MV-4-11 (cell line): ENCODE measurements at places on chromosomes 1 and 21.

- no peak for DNase-seq
Observed at GRCh38 chr21:29307718-29308455, 9.2 kb downstream of the BACH1 start.

- no peak for DNase-seq
Observed at GRCh38 chr1:236315092-236315491, 33.3 kb upstream of the ERO1B start.

DNA sequence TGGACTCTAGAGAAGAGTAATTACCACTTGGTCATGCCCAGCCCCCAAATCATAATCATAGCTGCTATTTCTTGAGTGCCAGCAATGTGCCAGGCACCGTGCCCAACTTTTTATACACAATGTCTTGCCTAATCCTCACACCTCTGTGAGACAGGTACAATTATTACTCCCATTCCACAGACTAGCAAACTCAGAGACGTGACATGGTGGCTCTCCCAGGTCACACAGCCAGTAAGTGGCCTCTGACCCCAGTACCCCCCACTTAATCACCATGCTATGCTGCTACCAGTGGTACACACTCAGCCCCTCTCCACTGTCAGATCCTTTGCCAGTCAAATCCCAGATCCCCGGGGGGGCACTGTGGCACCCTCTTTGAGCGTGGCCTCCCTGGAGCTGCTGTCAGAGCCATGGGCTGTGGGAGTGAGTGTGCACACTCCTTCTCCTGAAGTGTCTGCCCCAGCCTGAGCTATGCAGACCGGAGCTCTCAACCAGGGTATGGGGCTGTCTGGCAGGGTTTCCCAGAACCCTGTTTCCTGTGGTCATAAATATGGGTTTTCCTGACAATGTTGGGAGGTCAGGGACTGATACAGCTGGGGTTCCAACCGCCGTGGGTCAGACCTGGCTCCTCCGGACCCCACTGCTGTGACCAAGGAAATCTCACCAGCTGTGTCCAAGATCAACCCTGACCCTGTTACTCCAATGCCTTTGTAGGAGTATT, 51.8 kb downstream of the LACTBL1 start:
- no peak for DNase-seq

GRCh38 chr1:25080294-25081209, 150.5 kb upstream of the RUNX3 start:
- peak; percentile 97 for DNase-seq

- DNase-seq = no peak
Observed at GRCh38 chr21:35046880-35047229, 2.2 kb downstream of the RUNX1 start.

DNA sequence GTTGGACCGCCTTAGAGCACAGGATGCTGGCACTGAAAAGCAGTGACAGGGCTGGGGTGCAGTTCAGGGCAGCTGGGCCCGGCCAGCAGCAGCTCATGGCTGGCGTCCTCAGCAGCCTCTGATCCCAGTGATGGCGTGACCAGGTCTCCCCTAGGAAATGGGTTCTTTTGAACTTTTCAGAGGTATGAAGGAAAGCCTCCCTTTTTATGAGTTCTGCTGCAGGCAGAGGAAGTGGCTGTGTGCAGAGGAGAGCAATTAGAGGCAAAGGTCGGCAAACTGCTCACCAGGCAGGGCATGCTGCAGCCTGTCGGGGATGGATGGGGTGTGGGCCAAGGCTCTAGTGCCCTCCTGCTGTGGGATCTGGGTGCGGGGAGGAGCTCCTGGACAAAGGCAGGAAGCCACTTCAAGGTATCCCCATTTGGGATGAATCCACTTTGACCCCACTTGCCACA, 45.6 kb upstream of the RAB4A start:
- DNase-seq = no peak

- DNase-seq = no peak
Observed at GRCh38 chr21:42404539-42404938, 837 bp downstream of the UBASH3A start.

DNA sequence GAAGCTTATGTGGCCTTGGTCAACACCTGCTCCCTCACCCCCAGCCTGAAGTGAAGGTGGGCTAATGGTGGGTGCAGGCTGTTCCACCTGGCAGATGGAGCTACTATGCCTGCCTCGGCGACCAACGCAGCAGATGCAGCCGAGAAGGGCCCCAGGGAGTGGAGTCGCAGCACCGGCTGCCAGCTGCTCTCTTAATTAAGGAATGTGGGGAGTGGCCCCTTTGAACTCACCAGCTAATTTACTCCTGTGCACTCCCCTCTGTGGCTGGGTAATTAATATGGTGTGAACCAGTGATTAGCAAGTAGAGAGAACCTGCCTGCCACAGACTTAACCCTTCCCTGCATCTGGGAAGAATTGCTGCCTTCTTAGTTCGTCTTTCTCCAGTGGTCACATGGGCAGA, 3.3 kb upstream of the SLAMF8 start:
- DNase-seq = no peak

DNA sequence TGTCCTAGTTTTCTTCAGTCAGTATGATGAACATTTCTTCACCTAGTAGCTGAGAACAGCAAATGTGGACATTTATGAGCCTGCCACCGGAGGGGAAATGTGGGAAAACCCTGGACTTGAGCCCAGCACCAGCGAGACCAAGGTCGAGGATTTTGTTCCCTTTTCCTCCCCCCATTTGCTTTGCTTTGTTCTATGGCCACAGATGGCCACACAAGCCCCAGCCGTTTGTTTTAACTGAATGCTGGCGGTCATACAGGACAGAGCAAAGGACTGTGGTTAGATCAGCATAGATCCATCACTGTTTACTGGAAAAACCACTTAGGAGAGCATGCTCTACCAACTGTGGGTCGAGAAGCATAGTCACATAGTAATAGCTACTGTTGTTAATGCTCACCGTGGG, 20.9 kb downstream of the SH2D2A start:
- DNase-seq = peak; percentile 93

GRCh38 chr1:160096274-160097116, 1.9 kb downstream of the IGSF8 start:
- DNase-seq = peak; percentile 18

DNA sequence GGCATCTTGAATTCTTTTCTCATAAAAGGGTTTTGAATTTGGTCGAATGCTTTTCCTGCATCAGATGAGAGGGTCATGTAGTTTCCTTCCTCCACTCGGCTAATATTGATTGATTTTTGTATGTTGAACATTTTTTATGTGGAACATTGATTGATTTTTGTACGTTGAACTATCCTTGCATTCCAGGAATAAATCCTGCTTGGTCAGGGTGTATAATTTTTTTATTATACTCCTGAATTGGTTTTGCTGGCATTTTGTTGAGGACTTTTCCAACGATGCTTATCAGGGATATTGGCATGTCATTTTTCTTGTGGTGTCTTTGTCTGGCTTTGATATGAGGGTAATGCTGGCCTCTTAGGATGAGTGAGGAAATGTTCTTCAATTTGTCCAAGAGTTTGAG, 8.5 kb downstream of the TMEM240 start:
- DNase-seq = no peak

- no peak for DNase-seq
Observed at GRCh38 chr1:44842486-44842861, 579 bp downstream of the PTCH2 start.

DNA sequence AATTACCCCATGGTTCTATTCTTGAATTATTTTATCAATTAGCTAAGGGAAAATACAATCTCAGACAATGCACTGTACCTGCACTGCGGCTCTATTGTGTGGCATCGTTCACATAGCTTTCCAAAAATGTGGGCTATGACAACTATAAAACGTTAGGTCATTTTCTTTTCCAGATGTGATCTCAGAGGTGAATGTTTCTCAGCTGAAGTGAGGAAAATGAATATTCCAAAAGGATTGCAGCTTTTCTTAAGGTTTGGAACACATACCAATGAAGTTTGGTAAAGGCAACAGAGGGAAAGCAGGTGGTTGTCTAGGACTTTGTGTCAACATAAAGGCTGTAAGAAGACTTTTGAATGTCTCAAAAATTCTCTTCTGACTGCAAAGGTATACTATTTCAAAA, 105.5 kb downstream of the NRIP1 start:
- no peak for DNase-seq

DNA sequence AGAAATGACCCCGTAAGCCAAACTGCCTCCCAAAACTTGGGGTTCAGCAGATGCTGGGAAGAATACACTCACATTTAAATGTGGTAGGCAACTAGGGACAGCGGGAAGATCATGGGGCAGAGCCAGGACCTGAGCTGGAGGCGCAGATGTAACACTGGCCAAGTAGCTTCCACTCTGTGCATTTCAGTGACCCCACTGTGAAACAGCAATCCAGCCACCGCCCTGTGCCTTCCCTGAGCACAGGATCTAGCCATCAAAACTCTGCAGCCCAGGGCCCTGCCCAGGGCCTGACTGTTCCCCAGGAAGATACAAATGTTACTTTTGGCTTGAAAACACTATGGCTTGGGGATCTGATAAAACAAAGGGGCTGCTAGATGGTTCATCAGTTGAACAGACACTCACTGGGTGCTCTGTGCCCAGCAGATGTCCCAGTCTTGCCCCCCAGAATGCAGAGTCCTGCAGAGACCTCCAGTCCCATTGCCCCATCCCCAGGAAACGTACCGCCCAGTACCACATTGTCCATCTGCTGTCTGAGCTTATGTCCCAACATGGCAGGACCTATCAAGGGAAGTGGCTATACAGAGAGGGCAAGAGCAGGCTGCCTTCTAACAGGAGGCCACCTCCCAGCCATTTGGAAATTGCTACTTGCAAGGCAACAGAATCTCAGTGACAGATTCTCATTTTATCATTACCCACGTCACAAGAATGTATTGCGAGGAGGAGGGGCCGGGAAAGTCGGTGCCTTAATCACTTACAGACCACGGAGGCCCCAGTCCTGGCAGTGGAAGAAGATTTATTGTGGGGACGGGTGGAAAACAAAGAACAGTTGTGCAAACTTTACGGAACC, 124.0 kb downstream of the DMRTB1 start:
- DNase-seq = no peak

GRCh38 chr21:42616941-42617340, 36.5 kb upstream of the PDE9A start:
- DNase-seq = no peak

GRCh38 chr1:239527051-239527693, 140.8 kb downstream of the CHRM3 start:
- no peak for DNase-seq

DNA sequence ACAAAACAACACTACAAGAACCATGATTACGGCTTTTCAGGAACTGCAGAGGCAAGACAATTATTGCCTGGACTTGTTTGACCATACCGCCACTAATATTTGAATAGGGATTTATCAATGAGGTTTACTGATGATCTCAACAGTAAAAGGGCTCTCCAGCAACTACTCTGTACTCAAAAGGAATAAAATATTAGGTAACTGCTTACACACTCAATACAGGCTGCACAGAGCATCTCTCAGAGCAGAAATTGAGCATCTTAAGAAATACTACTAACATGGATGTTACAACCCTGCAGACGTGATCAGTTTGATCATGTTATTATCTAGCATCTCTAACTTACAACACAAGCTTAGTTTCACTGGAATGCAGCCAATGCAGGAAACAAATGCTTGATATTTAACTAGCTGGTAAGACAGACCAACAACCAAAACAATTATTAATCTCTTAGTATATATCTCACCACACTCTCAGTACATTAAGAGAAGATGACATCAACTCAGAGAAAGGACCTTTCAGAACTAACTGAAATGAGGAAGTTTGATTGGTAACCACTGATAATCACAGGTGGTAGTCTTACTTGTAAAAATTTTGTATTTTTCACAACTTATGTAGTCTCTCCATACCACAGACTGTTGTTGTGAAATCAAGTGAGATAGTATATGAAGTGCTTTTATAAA, 52.2 kb downstream of the PUM1 start:
- DNase-seq = peak; percentile 66

GRCh38 chr1:7406641-7407543, 364.2 kb upstream of the VAMP3 start:
- DNase-seq = no peak

GRCh38 chr1:198167436-198167934, 10.7 kb downstream of the NEK7 start:
- no peak for DNase-seq

DNA sequence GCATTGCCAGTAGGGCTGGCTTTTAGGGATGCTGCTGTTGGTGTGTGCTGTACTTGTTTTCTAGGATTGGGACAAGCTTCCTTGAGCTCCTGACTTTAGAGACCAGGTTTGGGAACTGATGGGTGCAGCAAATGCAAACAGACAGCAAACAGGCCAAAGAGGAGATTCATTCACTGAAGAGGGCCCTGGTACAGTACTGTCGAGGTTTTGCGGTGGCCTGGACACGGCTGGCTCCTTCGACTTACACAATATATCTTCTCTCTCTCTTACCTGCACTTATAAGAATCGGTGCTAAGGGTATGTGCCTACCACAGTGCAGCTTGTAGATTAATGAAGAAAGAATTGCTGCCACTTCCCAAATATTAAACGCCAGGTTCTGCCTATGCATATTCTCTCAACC, 44.6 kb downstream of the ATP1A1 start:
- no peak for DNase-seq

GRCh38 chr1:240602189-240602588, 9.8 kb downstream of the GREM2 start:
- DNase-seq = no peak

GRCh38 chr1:243253926-243254232, 1.2 kb downstream of the CEP170 start:
- DNase-seq = no peak

- DNase-seq = peak; percentile 61
Observed at GRCh38 chr1:165841582-165842017, 14.2 kb downstream of the UCK2 start.

DNA sequence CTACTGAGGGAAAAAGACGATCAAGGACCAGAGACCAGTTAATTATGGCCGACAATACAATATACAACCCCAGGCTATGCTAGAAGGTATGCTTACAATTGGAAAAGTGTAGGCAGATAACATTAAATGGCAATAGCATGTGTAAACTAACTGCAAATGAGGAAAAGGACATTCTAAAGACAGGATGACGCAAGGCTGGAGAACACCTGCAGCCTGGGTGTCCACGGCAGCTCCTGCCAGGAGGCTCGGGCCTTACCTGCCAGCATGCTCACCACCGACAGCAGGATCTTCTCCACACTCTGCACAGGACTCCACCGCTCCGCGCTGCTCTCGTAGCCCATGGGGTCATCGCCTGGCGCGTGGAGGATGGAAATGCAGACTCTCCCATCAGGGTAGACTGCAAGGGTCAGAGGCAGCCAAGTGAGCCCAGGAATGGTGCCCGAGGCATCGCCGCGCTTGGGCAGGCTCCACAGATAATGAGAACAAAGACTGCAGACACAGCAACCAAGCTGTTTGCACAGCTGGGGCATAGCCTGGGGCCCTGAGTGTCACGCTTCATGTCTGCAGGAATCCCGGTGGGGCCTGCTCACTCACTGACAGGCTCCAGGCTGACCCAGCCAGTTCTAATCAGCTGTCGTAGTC, 28.2 kb downstream of the UBE2G2 start:
- no peak for DNase-seq

DNA sequence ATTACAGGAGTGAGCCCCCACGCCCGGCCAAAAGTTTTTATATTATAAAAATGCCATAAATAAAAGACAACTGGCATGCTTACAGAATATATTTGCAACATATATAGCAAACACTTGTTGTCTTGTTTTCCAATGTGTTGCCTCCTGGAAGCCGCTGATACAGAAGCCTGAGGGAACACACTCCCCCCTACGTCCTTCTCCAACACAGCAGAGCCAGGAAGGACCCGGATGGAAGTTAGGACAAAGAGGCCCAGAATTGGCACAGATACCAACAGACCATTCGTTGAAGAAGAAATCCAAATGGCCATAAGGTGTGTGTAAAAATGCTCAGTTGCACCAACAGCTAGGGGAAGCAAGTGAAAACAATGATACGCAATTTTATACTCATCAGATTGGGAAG, 1.3 kb upstream of the PLA2G5 start:
- DNase-seq = no peak

GRCh38 chr1:214146523-214146922, 134.4 kb upstream of the SMYD2 start:
- DNase-seq = no peak
